ENCODE measurements at places on chromosomes 12 and 14.

DNA sequence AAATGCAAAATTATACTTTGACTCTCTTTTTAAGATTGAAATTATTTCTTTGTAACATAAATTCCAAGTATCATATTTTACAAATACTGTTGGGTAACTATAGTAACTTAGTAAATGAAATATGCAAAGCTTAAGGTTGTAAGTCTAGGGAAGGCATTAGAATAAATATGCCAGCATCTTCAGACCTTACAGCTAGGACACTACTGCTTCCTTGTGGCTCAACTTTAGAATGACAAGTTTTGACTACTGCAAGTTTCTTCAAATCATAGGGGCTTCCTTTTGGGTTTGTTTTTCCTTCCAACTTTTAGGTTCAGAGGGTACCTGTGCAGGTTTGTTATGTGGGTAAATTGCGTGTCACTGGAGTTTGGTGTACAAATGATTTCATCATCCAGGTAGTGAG lies 17.7 kb upstream of the ANP32D start:
- DNase-seq, result no peak

DNA sequence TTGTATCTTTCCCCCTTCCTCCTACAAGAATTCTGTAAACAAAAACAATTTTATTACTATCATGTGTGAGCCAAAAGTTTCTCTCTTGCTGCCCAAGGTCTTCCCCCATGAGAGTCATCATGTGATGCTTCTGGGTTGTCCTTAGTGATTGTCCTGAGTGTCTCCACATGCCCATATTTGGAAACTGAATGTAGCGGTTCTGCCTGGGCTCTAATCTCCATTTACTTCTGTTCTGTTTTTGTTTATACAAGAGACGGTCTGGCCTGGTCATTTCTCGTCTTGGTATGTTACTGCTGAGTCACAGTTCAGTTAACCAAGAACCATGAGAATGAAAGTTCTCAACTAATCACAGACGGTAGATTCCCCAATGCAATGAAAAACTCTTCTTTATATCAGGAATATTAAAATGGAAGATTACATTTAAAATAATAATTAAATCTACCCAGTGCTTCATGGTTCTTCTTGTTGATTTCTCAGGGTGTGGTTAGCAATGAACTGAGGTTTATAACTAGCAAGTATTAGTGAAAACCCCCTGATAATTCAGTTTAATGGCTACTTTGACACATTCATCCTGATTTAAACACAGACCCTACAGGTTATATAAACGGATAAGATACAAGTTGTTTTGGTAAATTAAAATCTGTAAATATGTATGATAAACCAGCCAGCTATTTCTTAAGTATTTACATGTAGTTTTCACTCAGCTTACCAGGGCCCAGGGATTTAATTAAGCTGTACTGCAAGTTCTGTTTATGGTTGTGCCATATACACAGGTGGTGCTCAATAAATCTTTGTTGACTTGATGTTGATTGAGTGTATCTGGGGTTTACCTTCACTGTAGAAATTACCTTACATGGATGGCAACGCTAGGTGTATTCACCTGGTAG lies 81.1 kb downstream of the PELI2 start:
- DNase-seq, result no peak

DNA sequence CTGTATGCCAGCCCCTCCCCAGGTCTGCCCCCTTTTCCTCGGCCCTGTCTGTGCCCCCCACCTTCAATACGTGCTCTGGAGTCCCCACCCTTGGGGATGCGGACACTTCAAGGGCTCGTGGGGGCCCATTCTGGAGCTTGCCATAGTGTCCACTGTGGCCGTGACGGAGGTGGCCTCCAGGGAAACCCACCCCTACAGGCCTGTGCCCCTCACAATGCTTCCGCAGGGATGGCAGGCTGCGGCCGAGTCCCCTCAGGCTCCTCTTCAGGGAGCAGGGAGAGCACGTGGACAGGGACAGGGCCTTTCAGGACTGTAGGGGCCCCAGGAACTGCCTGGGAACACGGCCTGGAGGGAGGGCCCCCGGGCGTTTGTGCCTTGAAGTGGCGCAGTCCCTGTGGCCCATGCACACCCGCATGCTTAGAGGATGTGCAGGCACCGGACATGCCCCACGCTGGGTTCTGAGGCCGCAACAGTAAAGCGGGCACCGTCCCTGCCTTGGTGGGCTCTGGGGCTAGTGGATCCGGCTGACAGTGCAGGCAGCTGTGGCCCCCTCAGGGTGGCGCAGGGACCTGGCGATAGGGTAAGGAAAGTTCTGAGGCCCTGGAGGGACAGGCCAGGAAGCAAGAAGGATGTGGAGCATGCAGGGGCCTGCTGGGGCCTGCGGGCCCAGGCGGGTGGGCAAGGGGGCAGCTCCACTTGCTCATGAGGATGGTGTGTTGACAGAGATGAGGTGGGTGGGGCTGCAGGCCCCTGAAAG lies 209.0 kb upstream of the RTL1 start:
- no peak for DNase-seq

DNA sequence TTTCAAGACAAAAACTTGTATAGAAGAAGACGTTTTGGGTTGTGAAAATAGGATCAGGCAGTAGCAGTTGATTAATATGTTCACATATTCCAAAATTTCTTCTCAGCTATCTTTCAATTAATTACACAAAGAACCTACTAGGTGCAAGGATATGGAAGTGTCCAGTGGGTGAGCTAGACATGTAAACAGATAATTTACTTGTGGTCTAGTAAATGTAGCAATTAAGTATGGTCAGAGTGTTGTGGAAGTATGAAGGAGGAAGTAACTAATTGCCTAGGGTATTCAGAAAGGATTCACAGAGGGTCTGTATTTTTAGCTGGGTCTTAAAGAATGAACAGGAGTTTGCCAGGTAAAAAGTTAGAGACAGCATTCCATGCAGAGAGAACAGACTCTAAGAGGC lies 5.9 kb downstream of the GOLGA5 start:
- no peak for DNase-seq

DNA sequence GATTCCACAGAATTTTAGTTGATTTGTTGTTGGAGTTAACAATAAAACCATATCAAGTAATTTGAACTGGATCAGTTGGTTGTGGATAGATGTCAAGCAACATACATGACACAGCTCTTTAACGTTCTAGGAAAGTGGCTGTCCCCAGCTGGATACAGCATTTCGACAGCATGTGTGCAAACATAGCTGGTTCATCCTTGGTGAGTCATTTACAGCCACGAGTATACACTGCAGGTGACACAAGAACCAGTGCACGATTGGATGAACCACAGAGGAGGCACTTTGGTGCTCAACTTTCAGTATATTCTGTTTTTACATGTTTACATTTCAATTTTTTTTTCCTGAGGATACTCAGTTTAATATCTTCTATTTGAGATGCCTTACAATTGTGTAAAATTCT lies 242.4 kb downstream of the TMEM117 start:
- no peak for DNase-seq

- DNase-seq, result no peak
Measured at GRCh38 chr12:15689751-15690191, 99.4 kb downstream of the EPS8 start.

DNA sequence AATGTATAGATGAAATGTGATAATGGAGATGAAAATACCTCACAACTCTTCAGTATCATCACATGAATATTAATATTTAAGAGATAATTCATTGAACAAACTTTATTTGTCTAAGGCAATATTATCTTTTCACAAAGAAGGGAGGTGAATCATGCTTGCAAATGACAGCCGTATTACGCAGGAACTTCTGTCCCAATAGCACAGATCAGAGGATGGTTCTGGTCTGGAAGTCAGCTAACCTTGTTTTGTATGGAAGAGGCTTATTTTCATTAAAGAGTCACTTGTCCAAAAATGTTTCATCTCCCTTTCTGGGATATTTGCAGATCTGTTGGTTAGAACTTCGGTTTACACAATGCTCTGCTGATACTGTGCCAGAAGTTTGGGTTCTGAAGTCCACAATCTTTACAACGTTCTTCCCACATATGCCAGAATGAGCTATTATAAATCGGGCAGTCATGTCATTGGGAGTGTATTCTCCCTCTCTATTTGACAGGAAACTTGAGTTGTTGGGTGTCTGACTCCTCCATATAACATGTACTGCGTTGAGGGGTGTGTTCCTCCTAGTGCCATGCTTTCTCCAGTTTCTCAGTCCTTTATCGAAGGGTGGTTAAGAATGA lies 29.8 kb downstream of the YY1 start:
- DNase-seq, result no peak

DNA sequence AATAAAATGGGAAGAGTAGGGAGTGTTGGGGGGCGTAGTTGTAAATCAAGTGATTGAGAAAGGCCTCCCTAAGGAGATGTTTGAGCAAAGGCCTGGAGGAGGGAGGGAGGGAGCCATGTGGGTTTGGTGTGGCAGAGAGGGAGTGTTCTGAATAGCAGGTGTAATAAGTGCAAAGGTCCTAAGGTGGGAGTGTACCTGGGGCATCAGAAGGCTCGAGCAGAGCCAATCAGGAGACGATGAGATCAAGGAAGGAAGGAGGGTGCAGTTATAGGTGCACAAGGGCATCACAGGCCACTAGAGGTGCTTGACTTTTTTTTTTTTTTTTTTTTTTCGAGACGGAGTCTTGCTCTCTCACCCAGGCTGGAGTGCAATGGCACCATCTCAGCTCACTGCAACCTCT lies 77.9 kb upstream of the PLXNC1 start:
- no peak for DNase-seq
